Substantia nigra (tissue), 51 donors: ENCODE measurements at places on chromosomes 5 and 9.

GRCh38 chr5:122499585-122499984, 187.5 kb downstream of the SNCAIP start:
- DNase-seq: no peak

DNA sequence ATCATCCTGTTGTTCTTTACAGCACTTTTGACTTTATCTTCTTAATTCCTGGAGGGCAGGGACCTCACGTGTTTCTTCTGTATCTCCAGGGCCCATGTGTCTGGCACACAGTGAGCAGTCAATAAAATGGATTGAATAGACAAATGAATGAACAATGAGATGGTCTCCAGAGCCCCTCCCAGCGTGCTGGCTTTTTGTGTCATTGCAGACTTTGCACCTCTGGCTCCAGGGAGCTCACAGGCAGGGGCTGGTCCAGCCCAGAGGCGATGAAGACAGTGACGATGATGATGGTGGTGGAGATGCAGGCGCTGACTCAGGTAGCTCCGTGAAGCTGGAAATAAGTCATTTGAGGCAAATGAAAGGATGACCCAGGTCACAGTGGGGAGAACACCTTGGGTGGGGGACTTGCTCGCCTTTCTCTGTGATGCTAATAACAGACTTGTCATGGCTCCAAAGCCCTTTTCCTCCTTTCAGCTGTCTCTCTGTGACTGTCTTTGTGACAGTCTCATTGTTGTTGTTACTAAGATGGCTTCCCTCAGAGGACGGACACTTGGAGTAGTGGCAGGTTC, 30.4 kb upstream of the FABP6 start:
- DNase-seq: no peak

- peak; percentile 63 for DNase-seq
These were observed 1045.8 kb upstream of the DMAC1 start for GRCh38 chr9:8845376-8845775.

DNA sequence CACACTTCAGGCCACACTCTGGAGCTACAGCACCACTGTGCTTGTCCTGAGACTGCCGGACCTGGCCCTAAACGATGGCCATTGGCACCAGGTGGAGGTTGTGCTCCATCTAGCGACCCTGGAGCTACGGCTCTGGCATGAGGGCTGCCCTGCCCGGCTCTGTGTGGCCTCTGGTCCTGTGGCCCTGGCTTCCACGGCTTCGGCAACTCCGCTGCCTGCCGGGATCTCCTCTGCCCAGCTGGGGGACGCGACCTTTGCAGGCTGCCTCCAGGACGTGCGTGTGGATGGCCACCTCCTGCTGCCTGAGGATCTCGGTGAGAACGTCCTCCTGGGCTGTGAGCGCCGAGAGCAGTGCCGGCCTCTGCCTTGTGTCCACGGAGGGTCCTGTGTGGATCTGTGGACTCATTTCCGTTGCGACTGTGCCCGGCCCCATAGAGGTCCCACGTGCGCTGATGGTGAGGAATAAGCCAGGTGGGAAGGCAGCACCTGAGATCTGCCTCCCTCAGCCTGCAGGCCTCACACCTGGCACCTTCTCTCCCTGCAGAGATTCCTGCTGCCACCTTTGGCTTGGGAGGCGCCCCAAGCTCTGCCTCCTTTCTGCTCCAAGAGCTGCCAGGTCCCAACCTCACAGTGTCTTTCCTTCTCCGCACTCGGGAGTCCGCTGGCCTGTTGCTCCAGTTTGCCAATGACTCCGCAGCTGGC, 14.7 kb downstream of the CRB2 start:
- DNase-seq: no peak

DNA sequence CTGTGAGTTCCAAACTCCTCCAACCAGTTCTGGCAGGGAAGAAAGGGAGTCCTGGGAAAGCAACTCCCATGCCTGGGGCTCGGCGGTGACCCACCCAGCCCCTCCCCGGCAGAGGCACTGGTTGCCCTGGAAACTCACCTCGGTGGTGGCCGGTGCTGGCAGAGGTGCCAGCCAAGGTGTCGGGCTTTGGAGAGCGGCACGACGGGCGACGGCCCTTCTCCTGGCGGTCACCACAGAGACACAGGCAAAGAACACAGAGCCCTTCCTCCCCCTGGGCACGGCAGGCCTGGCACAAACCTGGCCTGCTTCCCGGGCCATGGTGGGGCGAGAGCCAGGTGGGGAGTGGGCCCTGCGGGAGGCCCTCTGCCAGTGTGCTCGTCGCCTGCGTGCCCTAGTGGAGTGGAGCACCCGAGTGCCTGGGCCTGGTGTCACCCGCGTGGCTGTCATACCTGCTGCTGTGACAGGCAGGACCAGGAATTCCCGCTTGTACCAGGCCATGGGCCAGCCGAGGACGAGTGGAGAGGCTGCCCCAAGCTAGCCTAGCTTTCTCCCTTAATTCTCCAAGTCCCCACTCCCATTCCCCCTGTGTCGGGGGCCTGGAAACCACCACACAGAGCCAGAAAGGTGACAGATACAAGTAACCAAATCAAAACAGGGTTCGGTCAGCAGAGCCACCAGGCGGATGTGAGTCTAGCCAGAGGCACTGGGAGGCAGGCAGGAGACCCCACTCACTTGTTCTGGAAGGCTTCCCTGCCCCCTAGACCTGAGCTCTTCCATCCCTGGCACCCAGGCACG, 8.2 kb upstream of the RALGDS start:
- peak; percentile 65 for DNase-seq

DNA sequence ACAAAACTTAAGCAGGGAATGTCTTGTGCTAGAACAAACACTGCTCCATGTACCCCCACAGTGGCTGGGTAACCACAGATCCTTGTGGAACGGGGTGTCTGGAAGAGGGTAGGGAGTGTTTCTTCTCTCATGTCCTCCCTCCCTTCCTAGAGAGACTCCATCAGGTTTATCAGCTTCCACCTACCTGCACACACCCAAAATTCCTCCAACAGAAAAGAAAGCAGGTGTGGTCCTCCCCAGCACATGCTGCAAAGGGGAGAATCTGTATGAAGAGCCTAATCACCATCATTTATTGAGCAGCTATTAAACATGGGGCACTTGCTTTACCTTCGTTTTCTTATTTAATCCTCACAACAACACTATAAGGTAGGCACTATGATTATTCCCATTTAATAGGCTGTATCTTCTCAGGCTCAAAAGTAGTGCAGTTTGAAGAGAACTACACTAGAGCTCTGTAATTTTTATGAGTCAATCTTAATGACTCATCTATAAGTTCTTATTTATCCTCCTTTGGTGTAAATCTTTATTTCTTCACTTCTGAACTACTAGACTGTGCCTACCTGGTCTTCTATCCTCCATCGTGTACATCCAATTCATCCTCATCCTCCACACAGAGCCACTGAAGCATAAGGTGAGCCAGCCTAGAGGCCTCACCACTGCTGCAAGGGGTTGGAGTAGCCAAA, 31.6 kb downstream of the C9orf40 start:
- DNase-seq: no peak

- DNase-seq: no peak
These were observed 34.1 kb upstream of the GRIA1 start for GRCh38 chr5:153456354-153456753.

DNA sequence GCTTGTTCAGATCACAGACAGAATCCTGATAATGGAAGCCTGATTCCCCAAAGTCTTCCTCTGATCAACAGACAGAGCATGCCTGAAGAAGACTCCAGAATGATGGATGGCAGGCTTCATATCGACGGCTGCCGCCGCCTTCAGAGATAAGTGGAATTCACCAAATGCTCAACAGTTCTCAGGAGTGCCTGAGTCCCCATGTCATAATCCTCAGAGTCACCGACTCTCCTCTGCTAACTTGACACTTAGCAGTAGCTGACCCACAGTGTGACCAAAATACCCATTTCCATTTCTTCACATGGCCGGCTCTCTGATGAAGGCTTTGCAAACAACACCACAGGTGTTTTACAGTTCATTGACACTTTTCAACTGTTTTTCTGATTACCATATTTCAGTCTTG, 58.7 kb downstream of the PRDM6 start:
- DNase-seq: no peak

DNA sequence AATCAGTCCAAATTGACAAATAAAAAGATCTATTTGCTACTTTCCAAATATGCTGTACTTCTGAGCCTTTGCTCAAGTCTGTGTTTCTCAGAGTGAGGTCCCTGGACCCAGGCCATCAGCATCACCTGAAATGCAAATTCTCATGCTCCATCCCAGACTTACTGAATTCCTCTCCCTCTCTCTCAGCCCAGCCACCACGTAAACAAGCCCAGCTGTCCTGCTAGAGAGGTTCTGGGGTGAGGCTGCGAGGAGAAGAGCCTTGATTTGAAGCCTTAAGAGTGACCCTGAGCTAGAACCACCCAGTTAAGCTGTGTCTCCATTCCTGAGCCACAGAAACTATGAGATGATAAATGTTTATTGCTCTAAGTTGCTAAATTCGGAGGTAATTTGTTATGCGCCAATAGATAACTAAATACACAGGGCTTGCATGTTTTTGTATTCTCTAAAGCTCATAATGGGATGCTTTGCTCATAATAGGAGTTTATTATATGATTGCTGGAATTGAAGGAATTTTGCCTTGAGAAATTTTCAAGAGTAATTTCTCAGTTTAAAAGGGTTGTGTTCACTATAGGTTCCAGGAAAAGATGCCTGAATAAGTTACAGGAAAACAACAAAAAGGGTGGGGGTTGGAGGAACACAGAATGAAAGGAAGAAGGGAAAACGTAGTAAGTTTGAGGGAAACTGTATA, 98.9 kb upstream of the SPATA31D4 start:
- no peak for DNase-seq

DNA sequence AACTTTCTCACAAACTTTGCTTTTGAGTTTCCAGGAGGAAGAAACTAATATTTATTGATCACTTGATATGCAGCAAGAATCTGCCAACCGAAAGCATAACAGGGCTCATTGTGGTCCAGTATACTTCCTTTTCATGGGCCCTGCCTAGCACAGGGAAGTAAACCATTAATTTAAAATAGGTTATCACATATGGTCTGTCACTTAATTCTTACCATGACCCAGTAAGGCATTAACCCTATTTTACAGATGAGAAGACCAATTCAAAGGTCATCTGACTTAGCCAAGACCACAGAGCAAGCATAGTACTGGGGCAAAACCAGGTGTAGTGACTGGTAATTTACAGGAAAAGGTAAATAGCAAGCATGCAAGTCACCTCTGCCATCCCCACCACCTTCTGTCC, 336.9 kb upstream of the DMAC1 start:
- no peak for DNase-seq

DNA sequence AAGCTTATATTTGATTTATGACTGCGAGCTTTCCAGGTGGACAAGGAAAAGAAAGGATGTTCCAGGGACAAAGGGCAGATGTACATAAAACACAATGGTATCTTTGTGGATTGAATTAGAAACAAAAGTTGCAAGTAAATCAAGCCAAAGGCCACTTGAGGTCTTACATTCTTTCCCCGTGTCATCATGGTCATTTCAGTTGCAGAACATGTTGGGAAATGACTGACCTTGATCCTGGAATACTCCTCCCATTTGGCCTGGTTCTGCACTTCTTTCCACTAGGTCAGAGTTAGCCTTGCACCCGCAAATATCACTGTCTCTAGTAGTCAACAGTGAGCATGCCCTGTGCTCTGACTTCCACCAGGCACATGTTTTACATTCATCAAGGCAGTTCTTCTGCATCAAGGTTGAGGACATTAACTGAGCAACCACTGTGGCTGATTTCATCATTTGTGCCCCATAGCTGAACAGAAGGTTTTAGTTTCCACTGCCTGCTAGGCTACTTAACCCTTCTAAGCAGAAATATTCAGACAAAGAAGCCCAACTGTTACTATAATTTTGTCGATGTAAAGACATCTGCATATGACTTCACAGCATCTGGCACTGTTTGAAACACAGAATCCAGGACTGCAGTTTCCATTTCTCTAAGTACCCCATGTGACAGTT, 1161.7 kb upstream of the DMAC1 start:
- no peak for DNase-seq

- DNase-seq: no peak
These were observed 42.8 kb downstream of the VLDLR start for GRCh38 chr9:2664174-2665065.

DNA sequence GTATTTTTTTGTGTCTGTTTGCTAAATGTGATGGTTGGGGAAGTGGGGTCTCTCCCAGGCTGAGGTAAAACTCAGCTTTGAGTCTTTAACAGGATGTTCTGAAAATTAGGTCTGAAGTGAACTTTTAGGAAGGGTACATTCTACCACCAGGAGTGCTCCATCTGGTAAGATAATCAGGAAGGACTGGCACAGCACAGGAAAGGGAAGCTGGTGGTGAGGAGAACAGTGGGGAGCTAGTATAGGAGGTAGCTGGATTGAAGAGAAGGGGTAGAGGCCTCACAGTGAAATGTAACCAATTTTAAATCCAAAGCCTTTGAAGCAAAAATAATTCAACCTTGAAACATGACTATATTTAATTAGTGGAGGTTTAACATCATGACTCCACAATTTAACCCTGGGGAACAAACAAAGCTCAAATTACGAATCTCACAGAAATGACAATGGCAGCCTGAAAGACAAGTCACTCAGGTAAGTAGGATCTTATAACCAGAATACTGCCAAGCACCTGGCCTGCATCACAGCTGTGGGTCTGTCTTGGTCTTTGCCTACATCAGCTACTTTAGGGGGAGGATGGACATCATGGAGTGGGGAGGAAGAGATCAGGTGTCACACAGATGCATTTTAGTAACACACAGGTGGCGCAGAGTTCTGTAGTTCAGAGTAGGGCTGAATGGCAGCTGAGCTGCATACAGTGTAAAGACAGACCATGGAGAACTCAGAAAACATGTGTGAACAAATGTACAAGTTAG, 445.3 kb downstream of the DMRT2 start:
- no peak for DNase-seq

- DNase-seq: no peak
These were observed 167.9 kb downstream of the ARHGEF28 start for GRCh38 chr5:73793911-73794310.

- no peak for DNase-seq
These were observed 90.2 kb downstream of the TMEM174 start for GRCh38 chr5:73263001-73263710.

GRCh38 chr9:7813030-7813429, 13.5 kb upstream of the DMAC1 start:
- no peak for DNase-seq

- no peak for DNase-seq
These were observed 216.2 kb upstream of the ACTBL2 start for GRCh38 chr5:57698802-57699201.

DNA sequence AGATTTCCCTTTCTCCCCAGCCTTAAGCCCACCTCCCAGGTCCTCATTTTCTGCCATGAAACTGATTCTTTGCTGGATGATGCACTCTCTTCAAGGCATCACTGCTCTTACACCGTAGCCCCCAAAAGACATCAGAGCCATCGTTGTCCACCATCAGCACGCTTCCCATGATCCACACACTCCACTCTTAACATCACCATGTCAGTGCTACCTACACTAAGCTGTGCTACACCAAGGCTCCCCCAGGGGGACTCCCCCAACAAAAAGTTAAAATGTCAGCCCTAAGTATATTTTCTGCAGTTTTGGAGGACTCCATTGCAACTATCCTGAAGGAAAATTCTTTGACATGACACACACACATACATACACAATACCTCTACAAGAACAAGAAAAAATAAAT, 34.1 kb upstream of the KIF2A start:
- no peak for DNase-seq

- peak; percentile 30 for DNase-seq
These were observed 40.0 kb downstream of the PIK3R1 start for GRCh38 chr5:68255305-68256120.
